ENCODE measurements at places on chromosomes 1 and 21. TPM values are rescaled to one million over a fixed set of nuclear protein-coding genes. Genes with fewer than 3 reads are reported as not detected.

The PRRC2C gene
- total RNA-seq = 39.5 TPM

The CRABP2 gene
- 50.8 TPM for total RNA-seq

The OR14K1 gene
- total RNA-seq = not detected

The TGFB2 gene
- total RNA-seq = 0.84 TPM

The AGL gene
- 4.2 TPM for total RNA-seq

The CSMD2 gene
- total RNA-seq = under 0.01 TPM

The DDI2 gene
- total RNA-seq = 4.3 TPM

The RGS16 gene
- total RNA-seq = not detected

The ADAMTSL4 gene
- total RNA-seq = 25.6 TPM

The CASZ1 gene
- 0.30 TPM for total RNA-seq

The ABCA4 gene
- not detected for total RNA-seq

The SNIP1 gene
- total RNA-seq = 8.6 TPM

The ADORA1 gene
- under 0.01 TPM for total RNA-seq

The IL19 gene
- total RNA-seq = not detected

The CYP4Z1 gene
- total RNA-seq = not detected

The KCNT2 gene
- total RNA-seq = 1.6 TPM

The MIXL1 gene
- not detected for total RNA-seq

The PTCH2 gene
- total RNA-seq = under 0.01 TPM

The CCDC185 gene
- total RNA-seq = not detected

The SPRR5 gene
- not detected for total RNA-seq

The CENPF gene
- total RNA-seq = 38.8 TPM

The OR2T11 gene
- total RNA-seq = not detected

The GPR25 gene
- total RNA-seq = not detected

Measured in bronchus fibroblast of lung (primary cell).